CD4-positive, alpha-beta memory T cell (primary cell): ENCODE measurements at places on chromosomes 6 and 20. TPM values are rescaled to one million over a fixed set of nuclear protein-coding genes. Genes with fewer than 3 reads are reported as not detected.

DNA sequence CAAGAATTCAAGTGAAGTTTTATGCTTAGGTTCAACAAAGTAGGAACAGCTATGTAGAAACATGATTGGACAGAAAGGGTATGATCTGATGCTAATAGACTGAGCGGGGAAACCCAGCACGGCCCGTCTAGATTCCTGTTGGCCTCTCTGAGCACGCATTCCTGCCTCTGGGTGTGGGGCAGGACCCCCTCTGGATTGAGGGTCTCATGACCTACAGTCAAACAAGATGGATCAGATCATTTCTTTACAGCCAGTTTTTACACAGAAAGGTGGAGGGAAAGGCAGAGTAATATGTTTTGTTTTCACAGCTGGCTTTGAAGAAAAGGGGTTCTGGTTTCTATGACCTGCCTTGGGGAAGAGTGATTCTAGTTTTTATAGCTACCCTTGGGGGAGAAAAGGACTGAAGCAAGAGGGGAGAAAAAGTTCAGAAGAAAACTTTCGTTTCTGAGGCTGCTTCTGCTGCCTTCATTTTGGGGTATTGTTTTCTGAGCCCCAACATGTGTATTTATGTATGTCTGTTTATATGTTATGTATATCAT, 99.6 kb upstream of the SLC22A16 start:
- DNase-seq, result no peak

PLCG1 gene
- 319 TPM for total RNA-seq

C4A gene
- 9.8 TPM for total RNA-seq

NRN1 gene
- 0.49 TPM for total RNA-seq
